Kidney (tissue), 22 donors: ENCODE measurements at places on chromosomes 2 and 18.

DNA sequence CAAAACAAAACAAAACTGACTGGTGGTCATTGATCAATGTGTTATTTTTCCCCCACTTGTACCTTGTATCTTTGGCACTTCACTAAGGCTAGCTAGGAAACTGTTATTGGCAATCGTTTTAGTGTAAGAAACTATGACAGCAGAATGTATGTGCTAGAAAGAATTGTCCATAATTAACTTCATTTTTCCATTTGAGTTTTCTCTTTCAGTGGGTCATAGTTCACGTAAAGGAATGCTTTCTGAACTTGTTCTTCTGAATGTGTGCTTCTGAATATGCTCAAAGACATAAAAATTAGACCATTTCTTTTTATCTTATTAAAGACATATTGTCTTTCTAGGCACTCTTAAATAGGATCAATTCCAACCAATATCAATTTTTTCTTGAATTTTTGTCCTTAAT lies 132.2 kb downstream of the ASXL3 start:
- DNase-seq = no peak
- no peak overlapping the region for H3K4me3 ChIP-seq
- H3K27me3 ChIP-seq = no peaks in the 10 kb centered on the region

GRCh38 chr2:147810883-147811765 lies 33.7 kb upstream of the ACVR2A start:
- no peaks in the 10 kb centered on the region for H3K36me3 ChIP-seq
- DNase-seq = no peak
- no peaks in the 10 kb centered on the region for H3K4me1 ChIP-seq
- no peaks in the 10 kb centered on the region for H3K27me3 ChIP-seq
- no peak overlapping the region for H3K4me3 ChIP-seq

DNA sequence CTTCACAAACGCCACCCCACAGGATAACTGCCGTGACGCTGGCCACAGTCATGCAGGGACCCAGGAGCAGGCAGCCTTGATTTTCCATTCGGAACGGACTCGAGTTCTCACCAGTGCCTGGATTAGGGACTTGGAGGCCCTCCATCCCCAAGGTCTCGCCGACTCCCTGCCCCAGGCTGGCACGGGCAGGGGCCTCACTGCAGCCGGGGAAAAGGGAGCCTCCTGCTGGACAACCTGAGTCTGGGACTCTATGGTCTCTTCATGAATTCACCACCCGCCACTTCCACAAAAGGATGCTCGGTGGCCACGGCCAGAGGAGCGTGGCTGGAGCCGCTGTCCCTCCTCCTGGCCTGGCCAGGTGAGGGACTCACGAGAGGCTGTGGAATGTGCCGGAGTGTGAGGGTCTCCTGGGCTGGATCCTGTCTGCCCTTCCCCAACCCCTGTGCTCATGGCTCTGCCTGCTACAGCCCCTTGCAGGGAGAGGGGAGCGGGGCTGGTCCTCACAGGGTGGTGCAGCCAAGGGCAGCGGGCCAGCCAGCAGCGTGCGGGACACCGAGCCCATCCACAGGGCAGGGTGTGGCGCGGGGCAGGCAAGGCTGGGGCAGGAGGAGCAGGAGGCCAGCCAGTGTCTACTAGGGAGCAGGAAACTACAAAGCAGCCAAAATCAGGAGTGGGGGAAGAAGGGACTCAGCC lies 42.3 kb downstream of the AQP12A start:
- H3K27me3 ChIP-seq = no peaks in the 10 kb centered on the region
- no peak for DNase-seq
- H3K4me3 ChIP-seq = no peak overlapping the region
- no peak overlapping the region for H3K27ac ChIP-seq

DNA sequence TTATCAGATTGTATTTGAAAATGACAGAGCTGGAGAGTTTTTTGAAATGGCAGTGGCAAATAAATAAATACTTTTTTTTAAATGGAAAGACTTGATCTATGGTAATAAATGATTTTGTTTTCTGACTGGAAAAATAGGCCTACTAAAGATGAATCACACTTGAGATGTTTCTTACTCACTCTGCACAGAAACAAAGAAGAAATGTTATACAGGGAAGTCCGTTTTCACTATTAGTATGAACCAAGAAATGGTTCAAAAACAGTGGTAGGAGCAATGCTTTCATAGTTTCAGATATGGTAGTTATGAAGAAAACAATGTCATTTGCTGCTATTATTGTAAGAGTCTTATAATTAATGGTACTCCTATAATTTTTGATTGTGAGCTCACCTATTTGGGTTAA lies 30.9 kb downstream of the CD28 start:
- H3K4me1 ChIP-seq = no peaks in the 10 kb centered on the region
- no peak overlapping the region for H3K4me3 ChIP-seq
- H3K36me3 ChIP-seq = no peaks in the 10 kb centered on the region
- H3K27me3 ChIP-seq = no peaks in the 10 kb centered on the region
- no peak overlapping the region for H3K27ac ChIP-seq

DNA sequence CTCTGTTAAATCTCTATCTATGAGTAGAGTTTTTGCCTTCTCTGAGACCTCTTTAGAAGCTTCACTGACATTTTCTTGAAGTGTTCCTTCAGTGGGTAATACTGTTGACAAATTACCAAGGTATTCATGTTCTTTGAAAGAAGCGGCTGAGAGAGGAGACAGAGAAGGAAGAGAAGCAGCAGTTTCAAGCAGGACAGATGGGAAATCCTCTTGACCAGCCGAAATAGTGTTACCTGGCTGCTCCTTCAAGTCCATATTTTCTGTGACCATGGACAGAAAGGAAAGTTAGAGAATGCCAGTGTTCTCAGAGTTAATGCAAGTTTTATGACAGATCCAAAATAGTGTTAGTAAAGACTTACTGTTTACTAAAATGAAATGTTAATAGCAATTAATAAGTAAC lies 23.0 kb downstream of the RTN4 start:
- H3K4me3 ChIP-seq = no peak overlapping the region
- H3K27ac ChIP-seq = no peak overlapping the region
- H3K4me1 ChIP-seq = peaks cover 23% of the 10 kb centered on the region
- no peak for DNase-seq

DNA sequence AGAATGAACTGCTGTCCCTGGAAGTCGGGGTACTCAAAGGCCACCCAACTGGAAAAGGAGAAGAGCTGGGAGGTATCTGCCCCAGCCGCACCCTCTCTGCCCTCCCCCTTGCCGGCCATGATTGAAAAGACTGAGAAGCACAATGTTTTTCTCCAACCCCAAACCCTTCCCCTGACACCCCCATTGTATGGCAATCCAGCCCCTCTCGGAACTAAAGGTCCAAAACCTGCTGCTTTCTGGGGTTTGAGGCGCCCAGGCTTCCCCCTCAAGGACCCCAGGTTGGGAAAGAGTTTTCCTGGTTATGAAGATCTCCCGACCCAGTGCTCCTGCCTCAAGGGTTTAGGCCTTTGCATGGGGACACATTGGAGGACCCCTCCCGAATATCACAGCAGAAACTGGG lies 1.0 kb downstream of the CRYBA2 start:
- no peak for DNase-seq
- H3K4me3 ChIP-seq = no peak overlapping the region
- peaks cover 71% of the 10 kb centered on the region for H3K27me3 ChIP-seq
- no peaks in the 10 kb centered on the region for H3K4me1 ChIP-seq

DNA sequence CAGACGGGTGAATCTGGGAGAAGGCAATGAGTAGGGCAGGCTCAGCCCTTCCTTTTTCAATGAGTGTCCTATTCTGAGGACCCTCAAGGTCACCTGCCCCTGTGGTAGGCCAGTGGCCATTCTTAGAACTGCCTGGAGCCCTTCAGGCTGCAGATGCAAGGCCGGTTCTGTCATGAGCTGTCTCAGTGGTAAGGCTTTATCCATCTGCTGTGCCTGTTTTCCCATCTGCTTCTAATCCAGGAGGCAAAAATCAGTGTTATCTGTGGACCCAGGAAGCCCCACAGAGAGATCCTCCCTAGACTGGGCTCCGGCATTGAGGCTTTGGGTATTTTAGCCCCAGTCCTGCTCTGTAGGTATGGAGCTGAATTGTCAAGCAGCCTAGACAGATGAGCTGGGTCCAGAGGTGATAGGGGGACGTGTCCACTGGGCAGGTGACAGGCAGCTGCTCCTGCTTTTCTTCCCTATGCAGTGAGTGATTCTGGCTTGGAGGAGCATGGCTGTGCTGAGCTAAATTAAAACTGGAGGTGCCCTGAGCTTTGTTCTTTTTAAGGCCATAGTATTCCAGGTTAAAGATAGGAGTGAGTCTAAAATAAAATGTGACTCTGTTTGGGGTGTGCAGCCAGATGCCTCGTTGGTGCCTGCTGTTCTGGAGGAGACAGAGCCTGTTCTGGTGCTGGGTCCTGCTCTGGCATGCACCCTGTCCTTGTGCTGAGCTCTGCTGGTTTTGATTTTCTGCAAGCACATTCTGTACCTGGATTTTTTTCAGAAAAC lies 92.5 kb downstream of the FHOD3 start:
- no peaks in the 10 kb centered on the region for H3K36me3 ChIP-seq
- H3K4me3 ChIP-seq = no peak overlapping the region
- no peak for DNase-seq
- H3K27me3 ChIP-seq = no peaks in the 10 kb centered on the region
- no peaks in the 10 kb centered on the region for H3K4me1 ChIP-seq

DNA sequence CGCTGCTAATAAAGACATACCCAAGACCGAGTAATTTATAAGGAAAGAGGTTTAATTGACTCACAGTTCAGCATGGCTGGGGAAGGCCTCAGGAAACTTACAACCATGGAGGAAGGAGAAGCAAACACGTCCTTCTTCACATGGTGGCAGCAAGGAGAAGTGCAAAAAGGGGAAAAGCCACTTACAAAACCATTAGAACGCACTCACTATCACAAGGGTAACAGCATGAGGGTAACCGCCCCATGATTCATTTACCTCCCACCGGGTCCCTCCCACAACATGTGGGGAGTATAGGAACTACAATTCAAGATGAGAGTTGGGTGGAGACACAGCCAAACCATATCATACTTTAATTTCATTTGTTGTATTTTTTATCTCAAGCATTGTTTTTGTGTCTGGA lies 67.5 kb downstream of the ATP9B start:
- H3K4me1 ChIP-seq = no peaks in the 10 kb centered on the region
- H3K27me3 ChIP-seq = no peaks in the 10 kb centered on the region
- H3K27ac ChIP-seq = no peak overlapping the region
- no peaks in the 10 kb centered on the region for H3K36me3 ChIP-seq
- DNase-seq = no peak
- no peak overlapping the region for H3K4me3 ChIP-seq
